T-cell (primary cell): ENCODE measurements at places on chromosomes 13 and 19. TPM values are rescaled to one million over a fixed set of nuclear protein-coding genes. Genes with fewer than 3 reads are reported as not detected.

- no peak for DNase-seq
Observed at GRCh38 chr13:38767506-38768265, 80.8 kb downstream of the FREM2 start.

- DNase-seq = no peak
Observed at GRCh38 chr13:26458196-26458749, 99.2 kb upstream of the WASF3 start.

DNA sequence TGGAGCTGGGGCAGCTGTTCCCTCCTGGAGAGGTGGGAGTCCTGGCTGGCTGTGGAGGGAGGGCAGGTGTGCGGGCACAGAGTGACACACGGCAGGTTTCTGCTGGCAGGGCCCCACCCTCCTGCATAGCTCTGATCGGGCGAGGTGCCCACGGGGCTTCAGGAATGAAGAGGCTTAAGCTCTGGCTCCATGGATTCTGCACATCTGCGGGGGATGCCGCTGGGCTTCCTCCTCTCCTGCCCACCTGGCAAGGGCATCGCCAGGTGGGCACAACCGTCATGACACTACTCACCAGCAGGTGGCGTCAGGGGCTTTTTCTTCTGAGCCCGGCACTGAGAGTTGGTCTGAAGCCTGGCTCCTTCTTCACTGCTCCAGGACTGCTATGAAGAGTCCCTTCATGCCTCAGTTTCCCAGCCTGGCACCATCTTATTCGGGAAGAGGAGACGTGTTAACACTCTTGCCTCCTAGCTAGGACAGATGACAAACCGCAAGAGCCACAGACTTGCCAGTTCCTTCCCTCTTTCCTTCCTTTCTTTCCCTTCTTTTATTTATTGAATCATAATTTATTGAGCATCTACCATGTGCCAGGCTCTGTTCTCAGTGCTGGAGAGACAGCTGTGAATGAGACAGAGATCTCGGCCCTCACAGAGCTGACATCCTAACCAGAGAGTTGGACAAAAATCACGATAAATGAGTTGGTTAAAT lies 15.2 kb upstream of the PAK4 start:
- DNase-seq = peak; percentile 70

GRCh38 chr13:93345024-93345423 lies 118.4 kb downstream of the GPC6 start:
- no peak for DNase-seq

- no peak for DNase-seq
Observed at GRCh38 chr19:44912854-44913253, 1.6 kb upstream of the APOC1 start.

DNA sequence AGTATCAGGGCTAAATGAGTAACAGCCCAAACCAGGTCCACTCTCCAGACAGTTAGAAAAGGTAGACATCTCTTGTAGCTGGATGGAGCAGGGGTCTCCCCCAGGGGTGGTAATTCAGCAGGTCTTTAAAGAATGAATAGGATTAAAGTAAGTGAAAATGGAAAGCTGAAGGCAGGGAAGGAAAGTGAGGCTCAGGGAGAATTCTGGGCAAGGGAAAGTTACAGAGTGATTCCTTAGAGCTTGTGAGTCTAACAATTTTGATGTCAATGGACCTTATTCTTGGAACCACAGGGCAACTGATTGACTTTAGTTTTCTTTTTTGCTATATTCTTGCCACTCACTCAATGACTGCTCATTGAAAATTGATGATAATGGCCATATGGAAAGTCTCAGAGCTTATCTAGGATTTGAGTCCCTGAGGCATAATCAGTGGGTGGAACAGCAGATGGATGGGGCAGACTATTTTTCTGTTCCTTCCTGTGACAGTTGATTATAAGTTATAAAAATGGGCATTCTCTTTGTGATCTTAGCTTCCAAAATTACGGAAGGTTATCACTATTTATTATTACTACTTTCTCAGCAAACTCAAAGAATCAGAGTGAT lies 76.9 kb downstream of the LRCH1 start:
- DNase-seq = no peak

DNA sequence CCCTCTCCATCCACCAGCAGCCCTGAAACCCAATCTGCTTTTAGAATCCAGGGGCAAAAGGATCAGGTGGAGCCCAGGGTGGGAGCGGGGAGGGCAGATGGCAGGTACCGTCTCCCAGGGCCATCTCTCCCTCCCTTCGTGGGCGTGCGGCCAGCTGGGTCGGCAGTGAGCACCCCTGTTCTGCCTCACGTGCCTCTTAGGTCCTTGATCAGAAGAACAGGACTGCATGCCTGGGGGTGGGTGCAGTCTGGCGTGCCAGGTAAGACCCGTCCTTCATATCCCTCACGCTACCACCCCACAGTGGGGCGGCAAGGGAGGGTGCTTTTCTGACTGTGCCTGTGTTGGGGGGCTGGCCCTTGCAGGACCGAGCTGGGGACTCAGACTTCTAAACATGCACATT lies 2.0 kb downstream of the SLC8A2 start:
- no peak for DNase-seq

- no peak for DNase-seq
Observed at GRCh38 chr13:27289011-27289665, 18.5 kb downstream of the RASL11A start.

Gene CPAMD8
- 5.8 TPM for total RNA-seq
